Fibroblast of skin of abdomen (primary cell): ENCODE measurements at places on chromosomes 11 and 22.

- DNase-seq = no peak
Observed at GRCh38 chr11:79129702-79130101, 311.1 kb downstream of the TENM4 start.

DNA sequence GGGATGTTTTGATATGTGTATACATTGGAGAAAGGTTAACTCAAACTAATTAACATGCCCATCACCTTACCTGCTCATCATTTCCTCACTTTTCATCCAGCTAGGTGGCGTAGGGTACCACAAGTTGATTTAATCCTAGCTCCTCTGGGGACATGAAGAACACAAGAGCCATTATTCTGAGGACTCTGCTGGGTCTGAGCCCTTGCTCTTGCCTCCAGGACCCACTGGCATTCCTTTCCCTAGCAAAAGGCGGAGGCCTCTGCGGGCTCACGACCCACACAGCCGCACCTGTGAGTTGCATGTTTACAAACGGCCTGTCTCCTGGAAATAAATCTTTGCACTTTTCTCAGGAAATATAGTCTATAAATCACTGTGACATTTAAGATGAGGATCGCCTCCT, 871.9 kb downstream of the TBC1D22A start:
- no peak for DNase-seq

DNA sequence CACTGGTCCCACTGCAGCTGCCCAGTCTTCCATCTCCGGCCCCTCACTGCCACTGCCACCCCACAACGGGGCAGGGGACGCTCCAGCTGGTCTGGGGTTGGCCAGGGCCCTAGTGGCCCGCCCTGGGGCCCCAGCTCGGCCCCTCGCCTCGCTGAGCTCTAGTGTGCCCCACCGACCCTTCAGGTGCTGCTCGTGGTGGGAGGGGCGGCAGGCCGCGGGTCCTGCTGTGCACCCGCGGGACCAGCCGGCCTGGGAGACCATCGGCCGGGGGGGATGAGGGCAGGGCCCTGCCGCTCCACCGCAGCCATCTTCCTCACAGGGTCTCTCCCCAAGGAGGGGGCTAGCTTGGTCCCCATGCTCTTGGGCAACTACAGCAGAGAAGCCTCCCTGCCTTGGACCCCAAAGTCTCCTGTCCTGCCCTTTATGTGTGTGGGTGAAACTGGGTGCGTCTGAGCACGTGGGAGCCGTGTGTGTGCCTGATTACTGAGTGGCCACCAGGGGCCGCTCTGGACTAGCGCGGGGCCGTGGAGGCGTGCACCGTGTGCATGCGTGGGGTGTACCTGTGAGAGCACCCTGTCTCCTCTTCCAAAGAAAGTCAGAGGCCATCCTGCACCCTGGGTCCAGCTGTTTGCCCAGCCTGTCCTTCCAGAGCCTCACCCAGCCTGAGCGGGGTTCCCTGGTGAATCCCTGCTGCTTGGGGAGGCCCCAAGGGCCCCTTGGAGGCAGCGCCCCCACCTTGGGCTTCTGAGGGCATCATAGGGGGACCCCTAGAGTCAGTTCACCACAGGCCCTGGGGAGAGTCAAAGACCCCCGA, 6.0 kb upstream of the ACR start:
- DNase-seq = peak; percentile 23

DNA sequence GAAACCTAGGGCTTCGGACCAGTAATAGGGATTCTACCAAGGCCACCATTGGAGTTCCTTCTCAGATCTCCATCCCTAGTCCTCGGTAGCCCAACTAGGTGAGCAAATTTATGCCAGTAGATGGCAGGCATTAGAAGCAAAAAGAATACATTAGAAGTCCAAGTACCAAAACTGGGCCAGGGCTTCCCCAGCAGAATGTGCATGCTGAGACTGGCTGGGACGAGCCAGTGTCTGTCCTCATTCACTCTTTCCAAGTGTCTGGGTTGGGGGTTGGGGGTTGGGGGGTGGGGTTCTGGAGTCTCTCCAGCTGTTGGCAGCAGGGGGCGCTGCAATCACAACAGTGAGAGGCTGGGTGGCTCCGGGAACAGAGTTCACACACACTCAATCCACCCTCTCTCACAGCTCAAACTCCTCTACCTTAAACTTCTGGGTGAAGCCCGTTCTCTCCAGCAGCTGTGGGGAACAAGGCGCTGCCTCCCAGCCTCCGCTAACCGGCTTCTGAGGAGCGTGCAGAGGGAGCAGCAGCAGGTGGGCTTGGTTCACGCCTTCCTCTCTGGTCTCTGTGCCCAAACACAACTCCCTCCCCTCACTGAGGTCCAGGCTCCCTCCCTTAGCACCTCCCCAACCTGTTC, 57.5 kb downstream of the BTG4 start:
- peak; percentile 74 for DNase-seq

GRCh38 chr11:76773921-76774361, 9.2 kb upstream of the TSKU start:
- DNase-seq = no peak

- DNase-seq = no peak
Observed at GRCh38 chr11:119367661-119368120, 13.8 kb downstream of the USP2 start.

- no peak for DNase-seq
Observed at GRCh38 chr22:42344361-42344905, 74.0 kb upstream of the TCF20 start.

DNA sequence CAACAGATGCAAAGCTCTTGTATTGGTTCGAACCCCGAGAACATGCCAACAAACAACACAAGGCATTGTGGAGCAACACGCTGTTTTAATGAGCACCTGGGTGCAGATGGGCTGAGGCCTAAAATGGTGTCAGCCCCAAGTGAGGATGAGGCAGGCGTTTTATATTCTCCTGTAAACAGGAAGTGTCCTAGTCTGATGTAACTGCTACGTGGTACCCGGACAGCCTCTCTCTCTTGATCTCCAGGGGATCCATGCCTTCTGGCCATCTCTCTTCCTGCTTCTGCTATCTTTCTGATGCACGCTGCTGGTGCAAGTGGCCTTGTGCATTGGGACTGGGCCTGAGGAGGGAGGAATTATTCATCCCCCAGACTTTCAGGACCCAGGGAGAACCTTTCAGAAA, 19.4 kb upstream of the VSTM5 start:
- DNase-seq = no peak

- DNase-seq = no peak
Observed at GRCh38 chr11:47411884-47412746, 3.7 kb downstream of the SLC39A13 start.

DNA sequence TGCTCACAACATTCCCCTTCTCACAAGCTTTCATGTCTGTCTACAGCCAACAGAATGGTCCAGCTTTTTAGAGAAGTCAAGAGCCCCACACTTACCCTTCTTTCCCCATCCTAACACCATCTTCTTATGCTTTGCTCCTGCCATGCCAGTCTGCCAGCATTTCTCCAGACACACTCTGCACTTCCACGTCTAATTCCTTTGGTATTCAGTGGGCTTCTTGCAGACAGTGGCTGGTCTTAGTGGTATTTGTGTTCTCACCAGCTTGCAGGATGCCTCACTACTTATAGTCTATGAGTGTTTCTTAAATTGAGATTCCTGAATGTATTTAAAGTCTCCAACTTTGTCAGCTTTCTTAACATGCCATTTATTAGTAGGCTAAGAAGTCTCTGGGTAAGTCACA, 154.4 kb downstream of the BBOX1 start:
- peak; percentile 67 for DNase-seq

DNA sequence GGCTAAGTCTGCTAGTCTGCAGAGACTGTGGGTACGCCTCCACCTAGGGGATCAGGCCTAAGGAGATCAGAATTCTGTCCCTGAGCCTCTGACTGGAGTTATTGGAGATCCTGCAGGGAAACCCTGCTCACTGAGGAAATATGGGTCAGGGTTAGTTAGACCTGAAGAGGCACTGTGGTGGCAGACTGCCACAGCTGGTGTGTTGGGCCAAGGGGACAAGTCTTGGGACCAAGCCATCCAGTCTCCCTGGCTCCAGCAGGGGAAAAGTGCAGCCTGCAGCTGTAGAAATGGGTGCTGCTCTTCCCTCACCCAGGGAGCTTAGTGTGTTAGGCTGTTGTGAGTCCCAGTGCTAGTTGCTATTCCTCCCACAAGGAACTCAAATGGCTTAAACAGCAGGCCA, 334.8 kb upstream of the LARGE1 start:
- no peak for DNase-seq

DNA sequence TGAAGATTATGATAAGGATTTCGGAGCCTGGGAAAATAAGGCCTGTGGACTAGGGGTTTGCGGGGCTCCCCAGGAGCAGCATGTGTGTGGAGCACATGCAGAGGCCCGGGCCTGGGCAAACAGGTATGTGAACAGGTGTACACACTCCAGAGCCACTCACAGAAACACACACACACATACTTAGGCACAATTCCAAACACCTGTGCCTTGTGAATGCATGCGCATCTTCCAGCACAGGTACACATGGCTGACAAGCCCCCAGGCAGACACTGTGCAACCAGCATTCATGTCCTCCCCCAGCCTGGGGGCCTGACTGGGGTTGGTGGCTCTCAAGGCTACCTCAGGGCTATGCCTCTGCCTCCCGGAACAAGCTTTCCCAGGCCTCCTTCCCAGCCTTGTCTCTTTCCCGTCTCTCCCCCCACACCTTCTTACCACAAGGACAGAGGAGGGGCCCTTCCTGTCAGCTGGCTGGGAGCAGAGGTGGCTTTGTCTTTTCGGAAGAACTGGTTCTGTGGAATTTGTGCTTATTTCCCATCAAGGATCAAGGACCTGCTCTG, 2.6 kb upstream of the P2RY6 start:
- no peak for DNase-seq

DNA sequence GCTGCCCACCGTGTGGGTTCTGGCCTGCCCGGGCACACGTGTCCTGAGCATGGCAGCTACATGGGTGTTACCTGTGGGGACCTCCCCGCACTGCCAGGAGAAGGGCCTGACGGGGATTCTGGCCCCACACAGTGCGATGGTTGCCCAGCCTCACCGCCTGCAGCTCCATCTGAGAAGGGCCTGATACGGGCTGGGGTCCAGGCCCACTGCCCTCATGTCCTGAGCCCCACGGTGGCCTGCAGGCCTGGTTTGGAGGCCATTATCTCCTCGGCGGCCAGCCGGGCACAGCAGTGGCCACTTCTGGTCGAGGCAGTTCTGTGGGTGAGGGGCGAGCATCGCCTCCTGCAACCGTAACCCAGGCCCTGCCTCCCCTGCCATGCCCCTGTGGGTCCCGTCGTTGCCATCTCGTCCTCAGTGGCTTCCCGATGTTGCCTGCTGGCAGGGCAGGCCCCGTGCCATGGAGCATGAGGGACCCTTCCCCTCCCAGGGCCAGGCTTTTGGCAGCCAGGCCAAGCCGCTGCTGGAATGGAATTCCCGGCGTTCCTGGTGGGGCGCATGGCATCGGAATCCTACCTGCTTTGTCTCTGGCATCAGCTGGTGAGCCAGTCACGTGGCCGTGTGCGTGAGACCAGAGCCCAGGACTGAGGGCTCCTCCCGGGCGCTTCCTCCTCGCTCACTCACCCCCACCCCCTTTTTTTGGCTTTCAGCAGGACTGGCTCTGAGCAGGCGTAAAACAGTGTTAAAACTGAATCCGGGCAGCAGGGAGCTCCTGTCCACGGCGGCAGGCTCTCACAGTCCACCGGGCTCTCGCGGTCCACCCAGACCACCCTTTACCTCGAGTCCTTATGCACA, 71.9 kb upstream of the PPARA start:
- no peak for DNase-seq

DNA sequence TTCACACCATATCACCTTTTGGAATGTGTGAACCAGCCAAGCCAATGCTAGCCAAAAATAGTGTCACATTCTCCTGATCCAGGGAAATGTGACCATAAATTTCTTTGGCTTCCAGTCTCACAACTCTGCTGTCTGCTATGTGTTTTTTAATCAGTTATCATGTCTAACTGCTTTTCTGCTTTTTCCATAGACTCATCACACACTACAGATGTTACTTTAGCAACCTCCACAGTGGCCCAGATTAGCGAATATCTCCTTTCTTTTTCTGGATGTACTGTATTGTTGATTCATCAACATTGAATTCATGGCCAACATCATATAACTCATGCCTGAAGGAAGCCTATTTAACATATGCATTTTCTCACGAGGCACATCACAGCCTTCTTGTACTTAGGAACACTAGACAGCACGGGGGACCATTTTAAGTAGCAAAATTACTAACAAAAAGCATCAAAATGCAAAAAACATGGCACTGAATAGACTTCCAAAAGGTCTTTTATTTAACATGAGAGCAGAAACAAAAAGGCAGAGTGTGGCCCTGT, 73.1 kb upstream of the POU2AF2 start:
- DNase-seq = no peak

- peak; percentile 18 for DNase-seq
Observed at GRCh38 chr22:21754523-21754922, 18.9 kb upstream of the YPEL1 start.

DNA sequence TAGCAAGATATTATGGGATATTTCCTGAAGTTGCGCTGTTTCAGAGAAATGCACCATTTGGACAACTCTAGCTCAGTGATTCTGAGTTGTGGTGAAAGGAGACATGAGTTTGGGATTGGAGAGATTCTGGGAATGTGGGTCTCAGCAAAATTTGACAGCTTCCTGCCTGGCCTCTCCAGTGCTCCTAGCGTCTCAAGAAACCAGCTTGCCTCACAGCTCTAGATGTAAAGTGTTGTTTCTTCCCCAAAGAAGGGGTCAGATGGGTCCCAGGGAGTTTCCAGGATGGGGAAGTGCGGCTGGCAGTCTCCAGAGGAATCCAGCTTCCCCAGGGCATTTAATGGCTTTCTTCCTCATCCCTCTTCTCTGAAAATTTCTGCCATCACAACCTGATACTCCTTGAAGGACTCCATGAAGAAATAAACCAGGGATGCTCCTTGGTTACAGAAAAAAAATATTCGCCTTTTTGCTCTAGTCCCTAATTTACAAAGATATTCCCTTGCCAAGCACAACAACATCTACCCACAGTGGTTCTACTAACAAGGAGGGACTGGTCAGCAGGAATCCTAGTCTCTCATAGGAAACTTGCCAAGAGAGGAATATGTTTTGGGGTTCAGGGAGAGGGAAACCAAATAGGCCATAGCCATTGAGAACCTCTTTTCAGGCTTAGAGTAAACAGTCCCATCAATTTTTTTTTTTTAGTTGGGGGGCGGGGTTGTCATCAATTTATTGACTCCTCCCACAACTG, 185.4 kb upstream of the E2F8 start:
- DNase-seq = no peak

DNA sequence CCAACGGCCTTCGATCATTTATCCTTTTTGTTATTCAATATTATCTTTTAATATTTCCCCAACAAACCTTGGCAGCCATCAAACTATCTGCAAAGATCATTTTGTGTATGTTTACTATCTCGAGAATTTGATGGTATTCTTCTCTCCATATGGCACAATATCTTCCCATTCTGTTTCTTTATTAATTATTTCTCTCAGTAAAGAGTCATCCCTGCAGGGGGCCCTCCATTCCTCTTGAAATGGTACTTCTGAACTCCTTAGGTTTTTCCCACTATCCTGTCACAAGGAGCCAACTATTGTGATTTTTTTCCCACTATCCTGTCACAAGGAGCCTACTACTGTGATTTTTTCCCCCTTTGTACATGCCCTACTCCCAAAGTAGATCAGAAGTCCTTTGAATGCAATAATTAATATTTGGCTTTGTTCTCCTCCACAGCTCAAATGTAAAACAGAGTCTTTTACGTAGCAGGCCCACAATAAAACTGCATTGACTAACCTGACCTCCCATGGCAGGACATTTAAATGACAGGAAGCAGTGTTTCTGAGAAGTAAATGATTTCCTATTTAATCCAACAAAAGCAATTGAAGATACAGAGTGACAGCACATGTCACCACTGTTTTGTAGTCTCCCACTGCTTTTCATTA, 43.3 kb downstream of the PDGFD start:
- peak; percentile 4 for DNase-seq

- DNase-seq = no peak
Observed at GRCh38 chr22:49400941-49401598, 426.6 kb downstream of the BRD1 start.

GRCh38 chr11:35105319-35106079, 33.5 kb upstream of the CD44 start:
- DNase-seq = no peak
